HT1080 (cell line): ENCODE measurements at places on chromosomes 6 and 20.

GRCh38 chr6:138493413-138493812, 5.9 kb downstream of the NHSL1 start:
- no peak for DNase-seq

- no peak for DNase-seq
These were observed 47.9 kb upstream of the NEDD9 start for GRCh38 chr6:11280394-11280793.

GRCh38 chr20:1392443-1392692, 486 bp downstream of the FKBP1A start:
- no peak for DNase-seq

GRCh38 chr6:168352096-168352495, 32.5 kb upstream of the DACT2 start:
- no peak for DNase-seq

- no peak for DNase-seq
These were observed 10.9 kb upstream of the GLP1R start for GRCh38 chr6:39037707-39038106.

DNA sequence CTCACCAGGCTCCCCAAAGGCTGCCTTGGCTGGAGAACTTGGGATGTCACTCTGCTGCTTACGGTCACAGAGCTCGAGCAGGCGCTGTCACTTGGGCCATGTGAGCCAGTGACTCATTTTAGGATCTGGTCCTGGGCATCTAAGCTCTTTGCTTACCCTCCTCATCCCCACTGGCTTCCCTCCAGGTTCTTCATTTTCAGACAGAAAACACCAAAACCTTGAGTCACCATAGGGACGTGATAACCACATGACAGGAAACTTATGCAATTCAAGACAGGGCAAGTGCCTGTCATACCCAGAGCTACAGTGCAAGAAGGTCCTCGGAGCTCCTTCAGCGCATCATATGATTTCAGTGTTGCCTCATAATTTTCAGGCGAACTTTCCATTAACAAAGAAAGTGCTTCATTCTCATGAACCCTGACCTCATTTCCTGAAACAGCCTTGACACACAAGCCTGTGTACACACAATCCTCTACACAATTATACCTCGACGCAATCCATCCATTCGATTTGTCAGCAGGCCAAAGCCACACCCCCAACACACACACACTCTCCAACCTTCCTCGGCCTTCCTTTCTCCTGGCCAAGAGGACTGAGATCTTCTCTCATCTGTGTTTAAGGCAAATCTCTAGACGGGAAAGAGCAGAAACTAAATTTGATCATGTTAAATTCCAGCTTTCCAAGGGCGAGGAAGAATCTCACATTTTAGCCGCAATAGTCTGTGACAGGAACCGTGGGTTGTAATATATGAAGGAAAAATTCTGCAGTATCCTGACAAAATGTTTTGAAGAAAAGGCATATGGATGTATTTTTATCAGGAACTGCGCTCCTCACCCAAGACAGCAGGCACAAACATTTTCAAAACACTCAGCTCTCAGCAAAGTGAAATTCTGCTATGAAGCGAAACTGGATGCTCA, 25.3 kb downstream of the TBC1D7 start:
- DNase-seq: peak; percentile 99

DNA sequence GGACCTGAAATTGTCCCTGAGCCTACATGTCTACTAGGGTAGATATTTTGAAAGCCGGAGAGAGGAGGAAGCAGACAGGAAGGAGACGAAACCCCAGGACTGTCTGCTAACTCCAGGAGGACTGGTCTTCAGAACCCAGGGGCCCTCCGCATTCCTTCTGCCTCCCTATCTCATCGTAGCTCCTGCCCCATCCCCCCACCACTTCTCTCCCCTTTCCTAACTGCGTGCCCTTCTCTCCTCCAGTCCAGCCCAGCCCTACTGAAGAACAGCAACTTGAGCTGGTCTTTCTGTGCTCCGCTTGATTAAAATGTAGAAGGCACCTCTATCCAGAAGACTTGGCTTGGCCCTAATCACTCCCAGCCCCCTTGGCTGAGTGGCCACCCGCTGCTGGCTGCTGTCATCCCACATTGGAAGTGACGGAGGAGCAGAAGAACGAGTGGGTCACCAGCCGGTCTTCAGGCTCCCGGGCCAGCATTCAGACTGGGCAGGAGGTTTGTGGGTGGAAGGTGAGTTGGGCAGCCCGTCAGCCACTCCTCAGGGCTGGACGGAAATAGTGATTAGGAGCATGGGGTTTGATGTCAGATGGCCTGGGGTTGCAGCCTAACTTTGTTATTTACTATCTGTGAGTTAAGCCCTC, 28.8 kb upstream of the ANGPT4 start:
- no peak for DNase-seq

GRCh38 chr6:7073082-7073820, 34.5 kb upstream of the RREB1 start:
- no peak for DNase-seq

- DNase-seq: no peak
These were observed 30.9 kb downstream of the ANGPT4 start for GRCh38 chr20:884983-885952.

DNA sequence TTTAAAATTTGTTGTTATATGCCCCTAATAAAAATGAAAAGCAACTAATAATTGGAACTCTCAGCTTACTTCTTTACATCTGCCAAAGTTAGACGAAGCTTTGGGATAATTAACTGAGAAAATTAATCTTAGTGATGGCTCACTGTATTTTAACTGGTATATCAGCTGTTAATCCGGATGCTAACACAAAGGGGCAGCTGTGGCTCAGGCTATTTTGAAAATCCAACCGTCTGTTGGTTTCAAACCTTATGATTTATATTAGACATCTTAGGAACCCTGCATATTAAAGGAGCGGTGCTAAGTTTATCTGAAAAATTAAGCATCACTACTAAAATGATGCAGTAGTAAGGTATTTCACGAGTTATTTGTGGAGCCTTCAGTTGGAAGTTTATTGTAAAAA, 96.6 kb downstream of the AKAP7 start:
- no peak for DNase-seq

- no peak for DNase-seq
These were observed 194.4 kb upstream of the PLCB4 start for GRCh38 chr20:8874437-8874836.

GRCh38 chr6:113331021-113331420, 526.1 kb upstream of the MARCKS start:
- DNase-seq: no peak

GRCh38 chr6:92024110-92024509, 1395.2 kb downstream of the EPHA7 start:
- no peak for DNase-seq

DNA sequence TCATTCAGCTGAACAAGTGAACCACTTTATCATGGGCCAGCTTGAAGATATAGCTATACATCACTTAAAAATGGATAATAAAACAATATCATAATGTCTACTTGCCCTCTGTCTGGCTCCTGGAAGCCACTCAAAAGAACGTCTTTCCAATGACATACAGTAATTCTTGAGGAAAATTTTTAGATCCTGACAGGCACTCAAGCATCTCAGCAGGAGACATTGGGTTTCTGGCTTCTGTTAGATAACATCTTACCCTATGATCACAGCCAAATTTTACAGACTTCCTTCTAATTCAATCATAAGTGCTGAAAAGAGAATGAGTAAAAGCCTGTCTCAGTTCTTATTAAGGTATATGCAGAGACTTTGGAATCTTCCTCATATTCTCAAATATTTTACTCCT, 330 bp downstream of the CGA start:
- no peak for DNase-seq

- no peak for DNase-seq
These were observed 301 bp downstream of the PPP1R3D start for GRCh38 chr20:59939879-59940128.

GRCh38 chr6:62615366-62616015, 329.5 kb upstream of the KHDRBS2 start:
- no peak for DNase-seq

DNA sequence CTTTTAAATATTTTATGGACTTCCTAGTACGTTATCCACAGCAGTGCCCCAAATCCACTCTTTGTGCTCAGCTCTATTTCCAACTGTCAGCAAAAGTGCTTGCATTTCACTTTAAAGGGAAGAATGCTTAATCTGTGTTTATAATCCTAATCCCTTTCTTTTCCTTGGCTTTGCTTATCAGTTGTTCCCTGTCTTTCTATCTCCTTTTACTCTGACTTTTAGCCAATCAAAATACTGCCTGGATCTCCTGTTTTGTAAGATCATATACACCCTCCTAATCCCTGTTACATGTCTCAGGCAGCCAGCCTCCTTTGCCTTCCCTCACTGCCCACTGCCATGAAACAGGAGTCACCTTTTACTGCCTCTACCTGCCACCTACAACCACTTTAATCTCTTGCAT, 102.9 kb downstream of the AIG1 start:
- no peak for DNase-seq

GRCh38 chr6:76214546-76214945, 142.1 kb upstream of the IMPG1 start:
- DNase-seq: no peak

GRCh38 chr6:101722471-101722870, 329.0 kb downstream of the GRIK2 start:
- DNase-seq: no peak
